HuH-7 (cell line): ENCODE measurements at places on chromosomes 11 and 22.

GRCh38 chr11:117969160-117969991, 16.8 kb upstream of the IL10RA start:
- DNase-seq, result no peak

- DNase-seq, result peak; percentile 12
Observed at GRCh38 chr22:37893583-37893983, 12.5 kb upstream of the MICALL1 start.

GRCh38 chr11:118679483-118679882, at the start of gene TREH:
TREH (minus strand) TSS chr11:118679650; CDS start chr11:118679627, 23 bp downstream.
- no peak for DNase-seq

DNA sequence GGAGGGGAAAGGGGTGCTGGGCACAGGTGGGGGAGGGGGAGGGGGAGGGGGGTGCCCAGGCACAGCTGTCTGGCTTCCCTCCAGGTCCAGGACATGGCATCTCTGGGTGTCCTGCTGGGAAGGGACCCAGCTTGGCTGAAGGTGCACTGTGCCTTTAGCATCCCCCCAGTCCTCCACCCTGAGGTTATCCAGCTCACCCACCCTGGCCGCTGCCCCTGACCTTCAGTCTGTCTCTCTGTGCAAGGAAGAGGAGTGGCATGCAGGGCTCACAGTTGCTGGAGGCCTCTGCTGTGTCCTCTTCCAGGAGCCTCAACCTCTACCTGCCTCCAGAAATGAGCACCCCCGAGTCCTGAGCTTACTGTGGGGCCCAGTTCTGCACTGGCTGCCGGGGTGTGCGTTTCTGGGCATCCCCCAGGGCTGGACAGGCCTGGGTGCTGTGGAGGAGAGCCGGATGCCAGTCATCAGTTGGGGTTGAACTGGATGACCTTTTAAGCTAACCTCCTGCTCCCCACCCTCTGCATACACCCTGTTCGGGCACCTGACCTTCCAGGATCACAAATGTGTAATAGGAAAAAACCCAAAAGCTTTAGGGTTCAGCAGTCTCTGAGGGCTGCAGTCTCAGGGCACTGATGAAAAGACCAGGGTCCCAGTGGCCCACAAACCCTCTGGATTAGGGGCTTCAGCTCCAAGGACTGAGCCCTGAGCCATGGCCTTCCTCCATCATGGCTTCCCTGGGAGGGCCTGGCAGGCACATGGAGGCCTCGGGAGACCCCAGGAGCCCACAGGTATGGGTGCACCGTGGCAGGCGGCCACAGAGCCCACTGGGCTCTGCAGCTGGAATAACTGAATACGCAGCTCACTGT, 9.6 kb upstream of the CTSD start:
- DNase-seq, result no peak

DNA sequence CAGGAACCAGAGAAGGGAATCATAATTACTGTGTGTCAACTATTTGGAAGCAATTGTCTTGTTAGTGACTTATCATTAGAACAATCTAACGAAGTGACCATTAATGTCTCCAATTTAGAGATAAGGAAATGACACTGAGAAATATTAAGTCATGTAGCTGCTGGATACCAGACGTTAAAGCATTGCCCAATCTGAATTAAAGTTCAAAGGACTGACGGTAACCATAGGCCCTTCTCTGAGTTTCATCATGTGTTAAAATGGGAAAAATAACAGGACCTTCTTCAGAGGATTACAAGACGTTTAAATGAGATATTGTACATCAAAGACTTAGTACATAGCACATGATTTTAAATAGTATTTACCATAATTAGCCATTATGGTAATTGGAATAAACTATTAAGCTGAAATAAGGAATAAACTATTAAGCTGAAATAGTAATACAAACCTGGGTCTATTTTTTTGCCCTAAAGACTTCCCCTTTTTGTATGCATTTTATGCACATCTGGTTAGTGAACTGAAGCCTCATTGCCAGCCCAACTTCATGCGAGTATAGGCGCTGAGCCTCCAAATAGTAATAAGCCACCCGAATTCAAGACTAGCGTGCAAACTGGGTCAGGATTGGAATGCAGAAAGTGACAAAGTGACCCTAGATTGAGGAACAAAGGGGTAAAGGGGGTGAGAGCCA, 41.0 kb downstream of the GLYATL1 start:
- DNase-seq, result no peak

- no peak for DNase-seq
Observed at GRCh38 chr11:32838505-32839274, 9.0 kb downstream of the PRRG4 start.

- no peak for DNase-seq
Observed at GRCh38 chr11:34460278-34460677, 21.5 kb downstream of the CAT start.

GRCh38 chr11:13850231-13851005, 112.1 kb upstream of the SPON1 start:
- DNase-seq, result no peak

DNA sequence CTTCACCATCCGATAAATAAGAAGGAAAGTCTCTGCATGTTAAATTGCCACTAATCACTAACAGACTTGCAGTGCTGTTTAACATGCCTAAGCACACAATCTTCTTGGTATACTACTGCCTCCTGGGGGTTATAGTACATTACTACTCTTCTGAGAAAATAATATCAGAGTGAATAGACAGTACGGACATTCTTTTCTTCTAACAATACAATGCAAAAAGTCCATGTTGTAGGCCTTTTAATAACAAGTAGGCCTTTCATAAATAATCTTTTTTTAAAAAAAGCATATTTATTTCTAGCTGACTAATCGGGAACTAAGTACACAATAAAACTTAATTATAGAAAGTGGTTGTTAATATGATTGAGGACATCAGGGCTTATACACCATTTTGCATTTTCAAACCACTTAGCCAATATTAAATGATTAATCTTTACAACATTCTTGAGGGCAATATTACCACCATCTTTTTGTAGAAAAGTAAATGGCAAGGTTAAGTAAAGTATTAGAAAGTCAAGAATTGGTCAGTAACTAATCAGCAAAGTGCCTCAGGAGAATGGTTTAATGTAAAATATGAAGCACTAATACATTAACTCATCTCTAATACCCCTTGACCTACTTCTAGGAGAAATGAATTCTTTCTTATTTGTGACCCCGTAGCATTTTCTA, 84.7 kb downstream of the TTC28 start:
- peak; percentile 19 for DNase-seq

DNA sequence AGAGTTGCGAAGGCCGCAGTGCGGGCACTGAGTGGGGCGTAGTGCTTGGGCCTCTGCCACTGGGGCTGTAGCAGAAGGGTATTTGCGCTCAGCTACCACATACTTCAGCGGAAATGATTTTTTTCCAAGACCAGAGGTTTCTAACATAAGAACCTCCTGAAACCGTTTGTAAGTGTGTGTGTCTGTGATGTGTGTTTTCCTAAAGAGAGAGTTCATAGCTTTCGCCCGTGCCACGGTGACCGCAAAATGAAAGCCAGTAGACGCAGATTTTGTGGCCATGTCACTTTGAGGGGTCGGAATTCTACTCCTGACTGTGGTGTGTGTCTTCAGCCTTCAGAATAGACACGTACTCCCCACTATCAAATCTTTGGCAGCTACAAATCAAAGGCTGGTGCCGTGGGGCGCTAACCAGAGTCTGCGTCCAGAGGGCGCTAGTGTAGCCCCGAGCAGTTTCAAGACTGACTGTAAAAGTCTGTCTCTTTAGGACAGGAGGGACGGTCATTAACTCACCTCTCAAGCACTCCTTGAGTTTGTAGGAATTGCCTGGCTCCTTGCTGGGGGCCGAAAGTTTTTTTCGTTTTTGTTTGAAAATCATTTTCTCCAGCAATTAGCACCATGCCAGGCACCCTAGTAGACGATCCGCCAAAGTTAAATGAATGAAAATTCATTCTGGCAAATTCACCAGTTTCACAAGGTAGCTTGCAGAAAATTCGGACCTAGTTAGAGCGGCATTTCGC, 2.5 kb upstream of the CALCA start:
- peak; percentile 65 for DNase-seq

DNA sequence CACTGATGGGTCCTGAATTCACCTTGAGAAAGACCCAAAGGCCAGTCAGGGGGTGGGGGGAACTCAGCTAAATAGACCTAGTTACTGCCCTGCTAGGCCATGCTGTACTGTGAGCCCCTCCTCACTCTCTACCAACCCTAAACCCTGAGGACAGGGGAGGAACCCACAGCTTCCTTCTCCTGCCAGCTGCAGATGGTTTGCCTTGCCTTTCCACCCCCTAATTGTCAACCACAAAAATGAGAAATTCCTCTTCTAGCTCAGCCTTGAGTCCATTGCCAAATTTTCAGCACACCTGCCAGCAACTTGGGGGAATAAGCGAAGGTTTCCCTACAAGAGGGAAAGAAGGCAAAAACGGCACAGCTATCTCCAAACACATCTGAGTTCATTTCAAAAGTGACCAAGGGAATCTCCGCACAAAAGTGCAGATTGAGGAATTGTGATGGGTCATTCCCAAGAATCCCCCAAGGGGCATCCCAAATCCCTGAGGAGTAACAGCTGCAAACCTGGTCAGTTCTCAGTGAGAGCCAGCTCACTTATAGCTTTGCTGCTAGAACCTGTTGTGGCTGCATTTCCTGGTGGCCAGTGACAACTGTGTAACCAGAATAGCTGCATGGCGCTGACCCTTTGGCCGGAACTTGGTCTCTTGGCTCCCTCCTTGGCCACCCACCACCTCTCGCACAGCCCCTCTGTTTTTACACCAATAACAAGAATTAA, 2.4 kb upstream of the TTC36 start:
- no peak for DNase-seq

- no peak for DNase-seq
Observed at GRCh38 chr11:126307706-126308105, 3.8 kb downstream of the DCPS start.

- no peak for DNase-seq
Observed at GRCh38 chr11:66619080-66619554, 2.7 kb downstream of the RBM14 start.

- DNase-seq, result no peak
Observed at GRCh38 chr22:24810043-24810749, 4.2 kb downstream of the SGSM1 start.

GRCh38 chr22:32226326-32227104, 21.6 kb upstream of the RFPL2 start:
- DNase-seq, result no peak

GRCh38 chr11:126603486-126603885, 248.0 kb downstream of the ST3GAL4 start:
- DNase-seq, result no peak

DNA sequence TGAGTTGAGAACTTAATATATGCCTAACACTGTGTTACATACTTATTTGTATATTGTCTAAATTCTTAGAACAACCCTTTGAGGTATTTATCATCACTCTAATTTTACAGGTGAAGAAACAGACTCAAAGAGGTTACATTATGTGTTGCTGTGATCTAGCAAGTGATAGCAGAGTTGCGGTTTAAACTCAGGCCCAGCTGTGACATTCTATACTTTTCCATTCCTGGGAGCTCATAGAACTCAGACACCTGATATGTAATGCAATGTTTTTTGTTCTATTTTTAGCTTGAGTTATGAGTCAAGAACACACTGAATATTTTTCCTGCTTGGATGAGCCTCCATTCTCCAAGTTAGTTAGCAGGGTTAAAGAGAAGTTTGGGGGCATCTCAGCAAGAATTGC, 449.7 kb upstream of the DDI1 start:
- no peak for DNase-seq

- DNase-seq, result no peak
Observed at GRCh38 chr11:12900496-12900895, 108.6 kb upstream of the RASSF10 start.

- DNase-seq, result no peak
Observed at GRCh38 chr22:16824716-16825687, at the start of gene XKR3. XKR3 (minus strand) TSS chr22:16825411; CDS start chr22:16808073, 17,338 bp downstream.

DNA sequence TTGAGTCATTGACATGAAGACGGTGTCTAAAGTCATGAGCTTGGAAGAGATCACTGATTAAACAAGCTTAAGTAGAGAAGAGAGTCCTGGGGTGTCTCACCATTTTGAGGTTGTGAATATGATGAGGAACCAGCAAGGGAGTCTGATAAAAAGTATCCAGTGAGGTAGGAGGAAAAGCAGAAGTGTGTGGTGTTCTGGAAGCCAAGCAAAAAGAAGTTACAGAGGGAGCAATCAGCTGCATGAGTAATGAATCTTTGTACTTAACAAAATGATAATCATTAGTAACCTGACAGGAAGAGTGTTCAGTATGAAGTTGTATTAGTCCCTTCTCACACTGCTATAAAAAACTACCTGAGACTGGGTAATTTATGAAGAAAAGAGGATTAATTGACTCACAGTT, 131.3 kb downstream of the C11orf87 start:
- no peak for DNase-seq

DNA sequence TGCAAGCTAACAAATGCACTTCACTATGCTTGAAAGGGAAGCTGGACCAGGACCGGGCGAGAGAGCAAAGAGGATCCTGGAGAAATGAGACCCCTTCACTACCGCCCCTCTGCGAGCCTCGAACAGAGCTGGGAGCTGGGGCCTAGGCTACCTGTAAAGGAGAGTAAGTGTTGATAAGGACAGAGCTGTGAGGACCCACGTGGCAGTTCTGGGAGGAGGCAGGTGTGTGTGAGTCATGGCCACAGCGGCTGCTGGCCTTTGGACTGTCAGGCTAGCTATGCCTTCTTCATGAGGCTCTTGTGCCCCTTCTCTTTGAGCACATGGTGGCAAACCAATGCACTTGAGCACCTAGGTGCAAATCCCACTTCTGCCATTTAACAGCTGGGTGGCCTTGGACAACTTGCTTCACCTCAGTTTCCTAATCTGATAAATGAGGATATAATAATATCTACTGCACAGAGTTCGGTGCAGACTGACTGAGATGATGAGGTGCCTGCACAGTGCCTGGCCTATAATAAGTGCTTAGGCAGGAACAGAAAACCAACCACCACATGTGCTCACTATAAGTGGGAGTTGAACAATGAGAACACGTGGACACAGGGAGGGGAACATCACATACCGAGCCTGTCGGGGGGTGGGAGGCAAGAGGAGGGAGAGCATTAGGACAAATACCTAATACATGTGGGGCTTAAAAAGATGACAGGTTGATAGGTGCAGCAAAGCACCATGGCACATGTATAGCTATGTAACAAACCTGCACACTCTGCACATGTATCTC, 35.3 kb upstream of the KCNJ11 start:
- DNase-seq, result peak; percentile 36

DNA sequence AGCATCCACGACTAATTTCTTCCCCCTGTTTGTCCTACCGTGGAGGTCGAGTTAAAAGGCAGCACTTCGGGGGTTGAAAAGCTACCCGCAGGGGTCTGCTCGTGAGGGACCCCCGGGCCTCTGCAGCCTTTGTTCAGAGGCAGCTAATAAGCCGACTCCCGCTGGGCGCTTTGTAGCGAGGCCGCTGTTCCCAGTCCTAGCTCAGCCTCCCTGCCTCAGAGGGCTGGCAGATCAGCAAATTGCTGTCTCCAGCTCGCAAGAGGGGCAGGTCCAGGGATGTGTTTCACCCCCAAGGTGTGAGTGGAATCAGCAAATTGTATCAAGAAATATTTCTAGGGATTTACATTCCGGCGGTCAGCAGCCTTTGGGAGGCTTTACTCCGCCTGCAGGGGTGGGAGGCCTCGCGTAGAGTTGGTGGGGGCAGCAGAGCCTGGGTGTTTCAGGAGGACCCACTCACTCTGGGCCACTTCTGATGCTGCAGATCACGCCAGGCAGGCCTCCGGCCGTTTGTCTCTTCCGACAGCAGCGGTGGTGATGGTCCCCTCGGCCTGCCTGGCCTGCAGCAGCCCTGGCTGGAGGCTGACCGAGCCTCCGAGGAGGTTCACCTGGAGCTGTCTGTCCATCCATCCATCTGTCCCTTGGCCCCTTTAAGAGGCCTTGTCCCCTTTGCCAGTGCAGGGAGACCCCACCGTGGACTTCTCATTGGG, 21.6 kb upstream of the KCNQ1OT1 start:
- no peak for DNase-seq

- DNase-seq, result no peak
Observed at GRCh38 chr22:27270818-27271510, 530.6 kb downstream of the MN1 start.
